Cardiac muscle cell (in vitro differentiated cells and primary cell): ENCODE measurements at places on chromosomes 13 and 19.

- DNase-seq, result no peak
These were observed 10.4 kb upstream of the F2RL3 start for GRCh38 chr19:16878181-16878965.

DNA sequence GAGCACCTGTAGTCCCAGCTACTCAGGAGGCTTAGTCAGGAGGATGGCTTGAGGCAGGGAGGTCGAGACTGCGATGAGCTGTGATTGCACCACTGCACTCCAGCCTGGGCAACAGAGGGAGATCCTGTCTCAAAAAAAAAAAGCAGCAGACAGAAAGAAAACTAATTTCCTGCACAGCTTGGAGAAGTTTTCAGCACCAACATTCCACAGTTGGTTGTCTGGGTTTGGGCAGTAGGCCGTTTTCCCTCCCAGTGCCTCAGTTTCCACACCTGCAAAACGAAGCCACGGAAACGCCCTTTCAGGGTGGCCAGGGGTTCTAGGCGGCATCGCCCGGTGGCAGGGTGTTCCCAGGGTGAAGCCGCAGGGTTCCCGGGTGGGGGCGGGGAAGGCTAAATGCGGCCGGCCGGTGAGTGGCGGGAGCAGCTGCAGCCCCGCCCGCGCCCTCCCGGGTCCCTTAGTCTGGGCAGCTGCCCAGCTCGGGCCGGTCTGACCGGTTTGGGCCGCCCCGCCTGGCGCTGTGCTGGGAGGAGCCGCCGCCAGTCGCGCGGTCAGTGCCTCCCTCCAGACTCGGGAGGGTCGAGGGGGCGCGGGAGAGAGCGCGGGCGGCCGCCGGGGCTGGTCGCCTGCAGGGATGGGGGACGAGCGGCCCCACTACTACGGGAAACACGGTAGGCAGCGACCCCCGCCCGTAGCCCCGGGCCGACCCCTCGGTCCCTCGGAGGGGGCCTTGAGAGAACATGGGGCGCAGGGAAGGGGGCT is at the start of gene SLC44A2:
Gene SLC44A2, plus strand, starts transcription at position 551 of the 759 bp plus-strand sequence. Its CDS starts 81 bp downstream, at position 632.
- peak; percentile 91 for DNase-seq

DNA sequence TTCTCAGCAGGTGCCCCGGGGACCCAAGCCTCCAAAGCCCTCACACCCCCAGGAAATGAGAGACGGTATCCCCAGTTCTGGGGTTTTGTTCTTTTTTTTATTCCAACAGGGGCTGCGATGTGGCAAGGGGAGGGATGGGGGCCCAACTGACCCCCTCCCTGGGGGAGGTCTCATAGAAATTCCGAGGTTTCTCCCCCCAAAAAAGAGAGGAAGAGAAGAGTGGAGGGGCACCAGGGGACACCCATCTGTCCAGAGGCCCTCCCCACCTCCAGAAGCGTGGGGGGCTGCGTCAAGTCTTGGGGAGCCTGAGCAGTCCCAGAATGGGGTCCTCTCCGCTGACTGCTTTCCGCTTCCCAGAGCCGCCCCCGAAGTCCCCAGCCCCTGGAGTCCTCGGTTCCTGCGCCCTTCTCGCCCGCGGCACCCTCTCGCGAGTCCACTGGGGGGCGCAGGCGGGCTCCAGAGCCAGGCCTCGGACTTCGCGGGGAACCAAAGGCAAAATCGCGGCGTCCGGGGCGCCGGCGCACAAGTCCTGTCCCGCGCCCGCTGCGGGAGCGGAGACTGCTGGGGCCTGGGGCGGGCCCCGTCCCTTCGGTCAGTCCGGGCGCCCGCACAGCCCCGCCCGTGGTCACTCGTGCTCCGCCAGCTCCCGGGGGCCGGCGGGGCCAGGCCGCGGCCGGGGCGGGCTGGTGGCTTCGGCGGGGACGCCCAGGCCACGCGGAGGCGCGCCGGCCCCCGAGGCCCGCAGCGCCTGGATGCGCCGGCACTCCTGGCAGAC is 4.4 kb upstream of the ATP1A3 start:
- DNase-seq, result peak; percentile 83

DNA sequence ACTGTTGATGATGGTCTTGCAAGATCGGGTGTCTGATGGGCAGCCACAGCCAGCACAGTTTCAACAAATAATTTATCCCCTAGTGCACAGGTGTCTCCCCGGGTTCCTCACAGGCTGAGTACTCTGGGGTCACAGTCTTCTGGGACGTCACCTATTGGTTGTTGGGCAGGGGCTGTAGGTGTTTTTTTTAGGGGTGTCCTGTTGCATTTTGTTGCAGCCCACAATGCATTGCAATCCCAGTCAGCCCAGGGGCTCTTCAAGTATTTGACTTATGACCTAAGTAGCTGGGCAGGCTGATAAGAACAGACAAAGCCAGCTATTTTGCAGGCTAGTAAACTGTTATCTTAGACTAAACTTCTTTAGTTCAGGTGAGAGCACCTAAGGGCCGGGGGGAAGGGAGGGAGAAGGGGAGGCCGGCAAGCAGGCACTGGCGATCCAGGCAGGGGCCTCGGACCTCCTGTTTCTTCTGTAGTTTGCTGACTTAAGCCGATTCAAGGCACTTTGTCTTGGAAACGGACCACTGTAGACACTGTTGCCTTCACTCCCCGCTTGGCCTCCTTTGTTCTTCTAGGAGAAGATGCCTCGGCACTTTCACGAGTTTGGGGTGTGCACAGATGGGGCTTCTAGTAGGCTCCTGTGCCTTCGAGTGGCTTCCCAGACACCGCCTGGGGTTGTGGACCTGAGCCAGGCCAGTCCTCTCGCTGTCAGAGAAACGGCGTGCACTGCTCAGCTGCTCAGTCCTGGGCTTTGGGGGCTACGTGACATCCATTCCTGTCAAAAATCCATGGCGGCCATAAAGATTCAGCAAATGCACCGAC is 33.9 kb upstream of the GRTP1 start:
- DNase-seq, result no peak

GRCh38 chr13:41970022-41970421 is 9.1 kb upstream of the VWA8 start:
- DNase-seq, result no peak

- no peak for DNase-seq
These were observed 2.2 kb downstream of the KBTBD6 start for GRCh38 chr13:41130356-41130755.

GRCh38 chr13:83057119-83057518 is 825.2 kb downstream of the SLITRK1 start:
- no peak for DNase-seq

GRCh38 chr13:56317841-56318240 is 822.9 kb upstream of the PRR20A start:
- no peak for DNase-seq

DNA sequence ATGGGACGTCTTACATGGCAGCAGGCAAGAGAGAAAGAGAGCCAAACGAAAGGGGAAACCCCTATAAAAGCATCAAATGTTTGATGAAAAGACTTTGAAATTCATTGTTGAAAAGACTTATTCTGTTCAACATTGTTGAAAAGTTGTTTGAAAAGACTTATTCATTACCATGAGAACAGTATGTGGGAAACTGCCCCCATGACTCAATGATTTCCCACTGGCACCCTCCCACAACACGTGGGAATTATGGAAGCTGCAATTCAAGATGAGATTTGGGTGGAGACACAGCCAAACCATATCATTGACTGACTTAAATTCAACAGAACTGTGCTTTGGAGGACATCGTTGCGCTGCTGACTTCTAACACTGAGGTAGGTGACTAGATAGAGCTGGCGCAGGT is 48.0 kb upstream of the RCBTB2 start:
- no peak for DNase-seq

DNA sequence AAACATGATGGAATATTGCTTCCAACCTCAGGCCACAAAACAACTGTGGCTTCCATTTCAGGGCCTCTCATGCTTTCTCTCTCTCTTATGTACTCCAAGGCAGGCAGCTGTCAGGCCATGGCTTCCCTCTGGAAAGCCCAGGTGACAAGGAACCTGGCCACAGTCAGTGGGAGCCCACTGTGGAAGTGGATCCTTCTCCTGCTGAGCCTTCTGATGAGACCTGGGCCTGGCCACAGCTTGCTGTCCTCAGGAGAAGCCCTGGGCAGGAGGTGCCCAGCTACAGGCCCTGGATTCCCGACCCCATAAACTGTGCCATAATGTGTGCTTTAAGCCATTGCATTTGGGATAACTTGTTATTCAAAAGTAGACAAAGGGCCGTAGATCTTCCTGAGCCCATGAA is 71.2 kb downstream of the SPACA7 start:
- no peak for DNase-seq

- DNase-seq, result peak; percentile 66
These were observed 43.9 kb downstream of the SIAH3 start for GRCh38 chr13:45807520-45808099.

GRCh38 chr13:107770541-107770940 is 444.8 kb downstream of the LIG4 start:
- DNase-seq, result no peak

GRCh38 chr13:67713571-67713970 is 483.4 kb upstream of the PCDH9 start:
- DNase-seq, result no peak

- DNase-seq, result no peak
These were observed 100.8 kb downstream of the STK24 start for GRCh38 chr13:98476106-98476505.

GRCh38 chr13:75489502-75490263 is 7.7 kb upstream of the TBC1D4 start:
- DNase-seq, result peak; percentile 82

DNA sequence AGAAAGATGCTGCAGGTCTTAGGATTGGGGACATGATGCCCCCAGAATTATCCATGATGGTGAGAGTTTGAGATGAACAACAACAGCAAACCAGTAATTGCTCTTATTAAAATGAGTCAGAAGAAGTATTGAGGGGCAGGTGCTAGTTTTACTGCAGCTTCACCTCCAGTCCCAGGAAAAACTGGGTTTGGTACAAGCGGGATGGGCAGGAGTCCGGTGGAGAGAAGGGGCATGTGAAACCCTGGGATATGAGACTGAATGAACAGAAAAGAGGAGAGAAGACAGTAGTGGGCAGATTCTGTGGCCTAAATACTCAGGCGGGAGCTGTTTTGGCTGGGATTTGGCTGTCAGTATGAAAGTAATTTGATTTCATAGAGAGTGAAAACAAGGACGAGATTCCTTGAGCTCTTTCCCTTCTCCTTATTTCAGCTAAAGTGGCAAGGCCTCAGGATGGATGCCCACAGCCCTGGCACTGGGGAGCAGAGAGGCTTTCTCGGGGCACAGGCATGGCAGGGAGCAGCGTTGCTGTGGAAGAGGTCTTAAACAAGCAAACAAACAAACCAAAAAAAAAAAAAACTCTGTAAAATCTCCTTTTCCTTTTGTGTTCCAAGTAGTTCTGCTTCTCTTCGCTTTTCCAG is 30.7 kb downstream of the NFIX start:
- DNase-seq, result no peak

DNA sequence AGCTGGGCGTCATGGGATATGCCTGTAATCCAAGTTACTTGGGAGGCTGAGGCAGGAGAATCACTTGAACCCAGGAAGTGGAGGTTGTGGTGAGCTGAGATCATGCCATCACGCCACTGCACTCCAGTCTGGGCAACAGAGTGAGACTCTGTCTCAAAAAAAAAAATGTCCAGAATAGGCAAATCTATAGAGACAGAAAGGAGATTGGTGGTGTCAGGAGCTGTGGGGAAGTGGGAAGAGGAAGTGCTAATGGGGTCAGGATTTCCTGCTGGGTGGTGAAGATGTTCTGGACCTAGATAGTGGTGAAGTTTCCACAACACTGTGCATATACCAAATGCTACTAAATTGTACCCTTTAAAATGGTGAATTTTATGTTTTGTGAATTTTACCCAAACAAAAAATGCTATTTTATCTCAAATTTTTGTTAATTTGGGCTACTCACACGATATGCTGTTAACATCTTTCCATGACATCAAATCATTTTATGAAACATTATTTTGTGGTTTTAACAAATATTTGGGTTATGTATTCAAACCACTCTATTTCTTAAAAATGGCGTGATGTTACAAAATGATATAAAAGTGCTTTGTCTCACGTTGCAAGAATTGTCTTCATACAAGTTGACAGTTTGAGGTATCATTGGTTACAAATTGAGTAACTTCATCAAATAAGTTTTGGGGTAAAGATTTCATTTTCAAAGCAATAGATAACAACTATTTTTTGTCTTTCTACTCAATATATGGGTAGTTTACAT is 7.4 kb upstream of the CYP4F3 start:
- DNase-seq, result no peak

GRCh38 chr19:28292822-28293500 is 920.0 kb downstream of the UQCRFS1 start:
- DNase-seq, result no peak

DNA sequence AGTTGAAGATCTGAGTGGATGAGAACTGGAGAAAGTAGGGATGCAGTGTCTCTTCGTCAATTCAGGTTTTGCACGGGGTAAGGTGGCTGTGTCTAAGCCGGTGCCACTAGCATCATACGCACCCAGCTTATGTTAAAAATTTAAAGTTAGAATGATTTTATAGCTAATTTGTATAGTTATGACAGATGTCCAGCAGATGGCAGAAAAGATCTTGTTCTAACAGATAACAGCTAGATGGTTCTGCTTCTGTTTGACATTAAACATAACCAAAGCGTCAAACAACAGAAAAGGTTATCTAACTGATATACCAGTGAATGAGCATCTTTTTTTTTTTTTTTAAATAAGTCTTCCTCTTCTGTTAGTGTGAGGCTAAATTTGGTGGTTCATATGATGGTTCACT is 18.8 kb upstream of the EDDM13 start:
- peak; percentile 26 for DNase-seq

DNA sequence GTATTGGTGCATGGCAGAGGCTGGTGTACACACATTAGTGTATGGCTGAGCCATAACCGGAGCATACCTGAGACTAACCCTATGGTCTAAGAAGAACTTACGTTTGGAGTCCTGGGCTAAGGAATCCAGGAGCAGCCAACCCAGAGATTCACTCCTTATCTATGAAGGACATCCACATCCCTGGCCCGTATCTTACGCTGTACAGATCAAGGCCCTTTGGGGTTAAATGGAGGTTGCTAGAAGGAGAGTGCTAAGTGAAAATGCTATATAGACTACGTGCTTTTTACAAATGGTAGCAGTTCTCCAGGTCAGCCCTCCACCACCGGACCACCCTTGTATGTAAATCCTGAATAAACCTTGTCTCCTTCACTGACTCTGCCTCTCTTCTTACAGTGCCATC is 1.9 kb upstream of the SUGT1 start:
- DNase-seq, result no peak

DNA sequence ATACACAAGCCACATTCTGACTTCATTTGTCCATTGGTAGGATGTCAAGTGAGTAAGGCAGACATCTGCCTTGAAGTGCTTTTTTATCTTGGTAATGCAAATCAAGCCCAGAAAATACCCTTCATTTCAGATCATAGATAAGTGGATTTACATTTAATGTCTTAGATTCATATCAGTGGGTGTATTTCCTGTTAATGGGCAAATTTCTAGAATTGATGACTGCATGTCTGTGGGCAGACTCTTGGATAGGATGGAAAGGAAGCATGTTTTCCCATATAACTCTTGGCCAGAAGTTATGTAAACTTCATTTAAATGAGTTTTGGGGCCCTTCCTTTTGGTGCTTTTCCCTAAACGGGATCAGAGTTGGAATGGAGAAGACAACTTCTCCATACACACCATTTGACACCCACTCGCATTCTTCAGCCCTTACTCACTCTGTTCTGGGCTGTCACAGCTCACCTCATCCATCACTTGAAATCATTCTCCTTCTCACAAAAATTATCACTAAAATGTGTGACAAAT is 154.6 kb downstream of the FLT1 start:
- DNase-seq, result no peak
